Daoy (cell line): ENCODE measurements at places on chromosomes 1 and 21.

- DNase-seq, result no peak
Observed at GRCh38 chr1:208219098-208219658, 25.0 kb downstream of the PLXNA2 start.

GRCh38 chr1:203131548-203132200 lies 4.1 kb downstream of the ADORA1 start:
- DNase-seq, result no peak

DNA sequence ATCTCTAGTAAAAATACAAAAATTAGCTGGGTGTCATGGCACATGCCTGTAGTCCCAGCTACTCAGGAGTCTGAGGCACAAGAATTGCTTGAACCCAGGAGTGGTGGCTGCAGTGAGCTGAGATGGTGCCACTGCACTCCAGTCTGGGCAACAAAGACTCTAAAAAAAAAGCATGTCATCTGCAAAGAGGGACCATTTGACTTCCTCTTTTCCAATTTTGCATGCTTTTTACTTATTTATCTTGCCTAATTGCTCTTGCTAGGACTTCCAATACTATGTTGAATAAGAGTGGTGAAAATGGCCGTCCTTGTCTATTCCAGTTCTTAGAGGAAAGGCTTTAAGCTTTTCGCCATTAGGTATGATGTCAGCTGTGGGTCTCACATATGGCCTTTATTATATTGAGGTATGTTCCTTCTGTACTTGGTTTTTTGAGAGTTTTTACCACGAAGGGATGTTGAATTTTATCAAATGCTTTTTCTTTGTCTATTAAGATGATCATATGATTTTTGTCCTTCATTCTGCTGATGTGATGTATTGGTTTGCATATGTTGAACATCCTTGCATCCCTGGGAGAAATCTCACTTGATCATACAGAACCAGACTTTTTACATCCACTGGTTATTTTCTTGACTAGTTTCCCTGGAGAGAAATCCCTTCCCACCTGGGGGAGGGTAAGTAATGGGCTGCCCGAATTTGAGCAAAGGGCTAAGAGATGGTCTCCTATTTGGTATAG lies 17.0 kb upstream of the RAP1GAP start:
- DNase-seq, result no peak

DNA sequence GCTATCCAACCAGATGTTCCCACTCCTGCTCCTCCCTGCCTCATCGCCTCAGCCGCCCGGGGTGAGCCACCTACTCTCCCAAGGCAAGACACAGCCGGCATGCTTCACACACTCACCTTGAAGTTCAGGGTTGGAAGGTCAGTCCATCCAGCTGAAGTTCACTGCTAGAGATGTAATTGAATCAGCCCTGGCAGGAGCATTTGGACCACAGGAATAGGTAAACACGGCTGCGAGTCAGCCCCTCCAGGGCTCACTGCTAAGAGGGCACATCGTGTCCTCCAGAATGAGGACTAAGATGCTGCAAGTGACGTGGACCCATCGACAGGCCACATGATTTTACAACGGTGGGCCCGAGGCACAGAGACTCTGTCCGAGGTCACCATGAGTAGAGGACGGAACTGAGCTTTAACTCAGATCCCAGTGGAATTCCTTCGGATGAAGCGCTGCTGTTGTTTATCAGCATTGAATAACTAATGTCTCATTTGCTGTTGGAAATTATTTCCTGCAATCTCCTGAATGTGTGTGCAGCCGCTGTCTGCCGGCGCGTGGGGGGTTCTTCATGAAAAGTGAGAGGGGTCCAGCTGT lies 41.9 kb downstream of the RSPH1 start:
- DNase-seq, result no peak

GRCh38 chr1:97277891-97278654 lies 556.5 kb downstream of the PTBP2 start:
- DNase-seq, result peak; percentile 43

DNA sequence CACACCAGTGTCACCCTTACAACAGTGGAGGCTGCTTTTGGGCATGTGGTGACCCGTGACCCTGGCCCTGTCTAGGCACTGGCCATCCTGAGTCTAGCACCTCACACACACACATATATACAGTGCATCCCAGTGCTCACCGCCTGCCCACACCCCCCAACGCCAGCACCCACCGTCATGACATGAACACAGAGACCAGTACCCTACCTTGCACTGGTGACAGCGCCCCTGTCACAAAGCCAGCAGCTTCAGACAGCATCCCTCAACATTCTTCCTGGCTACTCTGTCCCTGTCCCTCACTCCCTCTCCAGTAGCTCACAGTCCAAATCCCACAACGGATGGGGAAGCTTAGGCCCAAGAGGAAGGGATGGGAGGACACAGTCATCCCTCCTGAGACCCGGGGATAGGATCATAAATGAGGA lies 27.1 kb downstream of the AHDC1 start:
- no peak for DNase-seq

DNA sequence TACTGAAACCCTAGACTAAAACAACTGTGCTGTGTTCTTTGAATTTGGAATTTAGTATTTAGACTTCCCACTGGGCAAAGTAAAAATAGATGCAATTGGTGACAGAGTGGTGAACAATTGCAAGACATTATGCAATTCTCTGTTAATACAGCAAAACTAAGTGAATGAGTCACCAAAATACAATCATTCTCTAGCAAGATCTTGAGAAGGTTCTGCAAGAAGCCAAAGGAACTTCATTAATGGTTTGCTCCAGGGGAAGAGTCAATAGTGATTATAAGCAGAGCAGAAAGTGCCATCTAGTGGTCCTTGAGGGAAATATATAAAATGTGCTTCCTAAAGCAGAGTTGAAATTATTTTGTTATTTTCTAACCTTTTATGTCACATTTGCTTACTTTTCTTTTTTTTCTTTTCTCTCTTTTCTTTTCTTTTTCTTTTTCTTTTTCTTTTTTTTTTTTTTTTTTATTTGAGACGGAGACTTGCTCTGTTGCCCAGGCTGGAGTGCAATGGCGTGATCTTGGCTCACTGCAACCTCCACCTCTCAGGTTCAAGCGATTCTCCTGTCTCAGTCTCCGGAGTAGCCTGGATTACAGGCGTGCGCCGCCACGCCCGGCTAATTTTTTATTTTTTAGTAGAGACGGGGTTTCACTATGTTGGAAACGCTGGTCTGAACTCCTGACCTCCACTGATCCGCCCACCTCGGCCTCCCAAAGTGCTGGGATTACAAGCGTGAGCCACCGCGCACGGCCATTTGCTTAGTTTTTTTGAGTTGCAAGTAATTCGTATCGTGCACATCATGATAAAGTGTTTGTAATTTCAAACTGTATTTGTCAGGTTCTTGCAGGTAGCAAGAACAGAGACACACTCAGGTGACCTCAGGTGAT lies 99.2 kb downstream of the CTH start:
- DNase-seq, result peak; percentile 61

GRCh38 chr21:34331726-34332125 lies 32.1 kb upstream of the KCNE2 start:
- DNase-seq, result no peak

- DNase-seq, result no peak
Observed at GRCh38 chr1:220698607-220699016, 8.4 kb downstream of the C1orf115 start.

DNA sequence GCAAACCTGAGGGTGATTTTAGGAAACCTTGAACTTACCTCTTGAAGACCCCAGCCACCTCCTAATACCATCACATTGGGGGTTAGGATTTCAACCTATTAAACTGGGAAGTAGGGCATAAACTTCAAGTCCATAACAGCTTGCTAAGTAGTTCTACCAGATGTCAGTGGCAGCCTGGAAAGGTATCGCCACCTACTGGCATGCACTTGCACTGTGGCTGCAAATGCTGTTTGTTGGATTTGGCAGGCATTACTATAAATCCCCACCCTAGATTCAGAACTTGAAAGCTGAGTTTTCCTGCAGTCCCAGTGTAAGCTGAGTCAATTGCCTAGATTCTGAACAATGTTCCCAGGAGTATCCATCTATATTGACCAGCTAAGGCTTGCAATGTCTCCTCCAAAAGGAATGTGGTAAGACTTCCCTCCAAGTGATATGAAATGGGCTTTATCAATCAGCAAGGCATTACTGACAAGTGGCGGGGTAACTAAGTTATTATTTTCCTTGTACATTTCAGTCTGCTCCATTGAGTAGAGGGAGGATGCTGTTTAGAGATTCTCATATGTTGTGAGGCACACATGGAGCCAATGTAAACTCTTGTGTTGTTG lies 474.5 kb downstream of the PTPRC start:
- peak; percentile 60 for DNase-seq

GRCh38 chr1:241839369-241839979 lies 8.5 kb upstream of the EXO1 start:
- DNase-seq, result no peak

GRCh38 chr21:39080366-39080765 lies 102.9 kb downstream of the PSMG1 start:
- no peak for DNase-seq

GRCh38 chr1:41355761-41356160 lies 5.5 kb upstream of the FOXO6 start:
- no peak for DNase-seq

GRCh38 chr1:87077959-87078639 lies 163.7 kb downstream of the HS2ST1 start:
- DNase-seq, result no peak

DNA sequence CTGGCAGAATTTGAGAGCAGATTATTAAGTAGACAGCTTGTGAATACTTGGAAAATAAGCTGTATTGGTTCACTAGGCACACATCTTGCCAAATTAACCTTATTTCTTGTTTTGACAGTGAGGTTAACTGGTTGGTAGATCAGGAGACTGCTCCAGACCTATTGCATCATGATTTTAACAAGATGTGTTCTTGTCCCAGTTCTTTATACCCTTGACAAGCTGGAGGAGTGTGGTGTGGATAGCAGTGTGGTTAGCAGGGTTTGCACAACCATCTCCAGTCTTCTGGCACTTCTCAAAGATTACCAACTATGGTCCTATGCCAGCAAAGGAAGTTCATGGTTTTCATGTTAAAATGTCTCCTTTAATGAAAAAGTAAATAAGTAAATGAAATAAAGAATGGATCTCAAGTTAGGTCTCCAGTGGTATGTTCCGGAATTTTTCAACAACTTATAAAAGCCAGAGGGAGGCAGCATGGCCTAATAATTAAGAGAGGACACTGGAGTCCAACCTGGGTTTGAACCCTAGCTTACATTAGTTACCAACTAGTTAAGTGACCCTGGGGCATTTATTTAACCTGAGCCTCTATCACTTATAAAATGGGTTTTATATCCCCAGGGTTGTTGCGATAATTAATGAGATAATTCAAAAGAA lies 34.1 kb downstream of the DDX20 start:
- no peak for DNase-seq
